ENCODE measurements at places on chromosomes 16 and 17.

GRCh38 chr16:28904363-28904762 is 20.7 kb downstream of the RABEP2 start:
- H3K4me3 ChIP-seq, result no peak overlapping the region
- no peaks in the 10 kb centered on the region for H3K27me3 ChIP-seq
- no peak overlapping the region for H3K27ac ChIP-seq

DNA sequence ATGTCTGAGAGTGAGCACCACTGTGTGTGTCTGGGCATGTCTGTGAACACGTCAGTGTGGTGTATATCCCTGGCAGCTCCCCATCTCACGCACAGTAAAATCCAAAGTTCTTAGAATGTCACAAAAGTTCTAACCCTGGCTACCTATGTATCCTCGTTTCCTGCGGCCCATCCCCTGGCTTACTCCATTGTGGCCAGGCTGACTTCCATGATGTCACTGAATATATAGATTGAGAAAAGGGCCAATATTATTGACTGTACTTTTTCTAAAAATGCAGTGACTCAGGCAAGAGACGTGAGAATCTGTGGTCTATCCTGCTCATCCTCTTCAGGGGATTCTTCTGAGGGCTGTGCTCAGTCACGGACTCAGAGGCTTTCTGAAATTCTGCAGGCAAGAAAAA is 963 bp upstream of the METTL22 start:
- H3K4me3 ChIP-seq, result no peak overlapping the region
- no peak for DNase-seq

GRCh38 chr17:7806587-7806986 is 27.4 kb upstream of the KDM6B start:
- H3K36me3 ChIP-seq, result no peaks in the 10 kb centered on the region
- no peak overlapping the region for H3K4me3 ChIP-seq
- H3K27ac ChIP-seq, result no peak overlapping the region
- H3K27me3 ChIP-seq, result no peaks in the 10 kb centered on the region
- H3K4me1 ChIP-seq, result peaks cover 1% of the 10 kb centered on the region

DNA sequence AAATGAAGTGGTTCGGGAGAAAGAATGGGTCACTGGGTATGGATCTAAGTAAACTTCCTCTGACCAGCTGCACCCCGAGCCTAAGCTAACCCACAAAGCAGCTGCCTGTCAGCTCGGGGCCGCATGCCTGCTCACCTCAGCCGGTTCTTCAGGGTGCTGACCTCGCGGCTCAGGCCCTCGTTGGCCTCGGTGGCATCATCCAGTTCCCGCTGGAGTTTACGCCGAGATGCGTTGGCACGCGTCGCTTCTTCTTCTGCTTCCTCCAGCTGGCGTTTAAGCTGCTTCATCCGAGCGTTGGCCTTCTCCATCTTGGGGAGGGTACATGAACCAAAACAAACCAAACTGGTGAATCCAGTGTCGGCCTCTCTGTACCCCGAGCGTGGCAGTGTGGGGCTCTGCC is 41.1 kb downstream of the NDEL1 start:
- H3K4me1 ChIP-seq, result no peaks in the 10 kb centered on the region
- H3K36me3 ChIP-seq, result peaks cover 66% of the 10 kb centered on the region
- H3K4me3 ChIP-seq, result no peak overlapping the region
- no peak overlapping the region for H3K27ac ChIP-seq
- DNase-seq, result no peak

- no peak for DNase-seq
- peaks cover 2% of the 10 kb centered on the region for H3K4me1 ChIP-seq
- no peaks in the 10 kb centered on the region for H3K27me3 ChIP-seq
- H3K27ac ChIP-seq, result no peak overlapping the region
Measured at GRCh38 chr17:8639709-8640108, 9.2 kb upstream of the MYH10 start.

- no peak overlapping the region for H3K4me3 ChIP-seq
- DNase-seq, result no peak
- no peaks in the 10 kb centered on the region for H3K27me3 ChIP-seq
- no peaks in the 10 kb centered on the region for H3K4me1 ChIP-seq
- H3K36me3 ChIP-seq, result no peaks in the 10 kb centered on the region
- no peak overlapping the region for H3K27ac ChIP-seq
Measured at GRCh38 chr16:52611817-52612673, 65.1 kb upstream of the TOX3 start.

DNA sequence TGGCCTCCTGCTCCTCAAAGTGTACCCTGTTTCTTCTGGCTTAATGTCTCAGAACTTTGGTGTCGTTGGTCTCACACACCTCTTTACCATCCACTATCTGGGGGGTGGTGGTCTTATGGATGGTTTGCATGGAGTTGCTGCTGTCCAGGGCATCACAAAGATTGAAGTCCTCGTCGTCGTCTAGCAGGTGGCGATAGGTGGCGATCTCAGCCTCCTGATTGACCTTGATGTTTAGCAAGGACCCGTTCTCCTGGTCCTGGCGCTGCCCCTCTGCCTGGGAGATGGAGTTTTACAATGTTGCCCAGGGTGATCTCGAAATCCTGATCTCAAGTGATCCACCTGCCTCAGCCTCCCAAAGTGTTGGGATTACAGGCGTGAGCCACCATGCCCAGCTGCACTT is 31.1 kb upstream of the HELZ start:
- H3K27ac ChIP-seq, result no peak overlapping the region
- H3K36me3 ChIP-seq, result no peaks in the 10 kb centered on the region
- no peak overlapping the region for H3K4me3 ChIP-seq
- no peak for DNase-seq
- H3K27me3 ChIP-seq, result no peaks in the 10 kb centered on the region

- H3K36me3 ChIP-seq, result no peaks in the 10 kb centered on the region
- H3K4me3 ChIP-seq, result no peak overlapping the region
- no peaks in the 10 kb centered on the region for H3K27me3 ChIP-seq
- H3K27ac ChIP-seq, result no peak overlapping the region
- no peaks in the 10 kb centered on the region for H3K4me1 ChIP-seq
Measured at GRCh38 chr17:48294020-48294805, 135.8 kb downstream of the SKAP1 start.

DNA sequence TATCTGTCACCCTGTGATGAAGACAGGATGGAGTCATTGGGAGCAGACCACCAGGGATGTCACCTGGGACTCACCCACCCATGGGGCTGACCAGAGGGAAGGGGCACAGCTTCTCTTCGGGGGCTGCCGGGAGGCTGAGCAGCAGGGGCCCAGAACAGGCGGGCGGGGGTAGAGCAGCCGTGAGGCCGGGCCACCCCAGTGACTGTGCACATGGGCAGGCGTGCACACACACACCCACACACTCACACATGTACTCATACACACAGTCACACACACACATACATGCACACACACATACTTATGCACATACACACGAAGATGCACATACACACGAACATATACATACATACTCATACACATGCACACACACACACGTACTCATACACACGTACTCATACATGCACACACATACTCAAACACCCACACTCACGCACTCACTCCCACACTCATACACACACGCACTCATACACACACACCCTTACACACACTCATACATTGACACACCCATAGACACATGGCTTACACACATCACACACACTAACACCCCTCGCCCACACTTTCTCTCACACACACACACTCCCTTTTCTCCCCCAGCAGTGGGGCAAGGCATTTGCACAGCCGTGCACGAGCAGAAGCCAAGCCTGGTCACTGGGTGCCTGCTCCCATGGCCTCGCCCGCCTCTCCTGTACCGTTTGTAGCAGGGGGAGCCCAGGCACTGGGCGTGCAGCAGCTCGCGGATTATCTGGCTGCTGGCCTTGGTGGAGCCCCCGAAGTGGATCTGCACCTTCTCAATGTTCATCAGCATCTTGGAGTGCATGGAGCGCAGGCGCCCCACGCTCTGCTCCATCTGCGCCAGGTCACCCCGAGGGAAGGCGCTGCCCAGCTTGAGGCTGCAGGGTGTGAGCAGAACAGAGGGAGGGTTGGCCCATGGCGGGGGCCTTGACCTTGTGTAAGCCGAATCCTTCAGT is 12.4 kb downstream of the UBALD2 start:
- H3K4me3 ChIP-seq, result no peak overlapping the region
- H3K36me3 ChIP-seq, result peaks cover 4% of the 10 kb centered on the region
- H3K27me3 ChIP-seq, result no peaks in the 10 kb centered on the region
